ENCODE measurements at places on chromosomes 12 and 14.

DNA sequence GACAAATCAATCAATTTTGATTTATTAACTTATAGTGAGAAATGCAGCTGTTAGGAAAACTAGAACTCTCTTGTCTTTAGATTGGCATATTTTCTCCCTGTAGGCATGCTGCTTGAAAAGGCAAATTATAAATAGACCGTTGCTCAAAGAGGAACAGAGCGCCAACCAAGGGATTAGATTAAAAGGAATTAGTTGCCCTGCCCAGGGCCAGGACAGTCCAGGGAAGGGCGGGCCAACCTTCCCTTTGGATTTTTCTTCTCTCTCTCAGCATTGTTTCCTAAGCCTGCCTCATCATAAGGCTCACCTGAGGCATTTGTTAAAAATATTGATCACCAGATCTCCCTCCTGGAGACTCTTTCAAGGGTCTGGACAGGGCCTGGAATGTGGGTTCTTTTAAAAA lies 8.6 kb downstream of the CIPC start:
- peak overlapping the region; percentile 98 for H3K27ac ChIP-seq
- H3K4me1 ChIP-seq = peaks cover 57% of the 10 kb centered on the region
- H3K36me3 ChIP-seq = peaks cover 34% of the 10 kb centered on the region
- H3K27me3 ChIP-seq = no peaks in the 10 kb centered on the region
- no peak for DNase-seq
- H3K4me3 ChIP-seq = no peak overlapping the region

- peak overlapping the region; percentile 84 for H3K4me3 ChIP-seq
- H3K4me1 ChIP-seq = no peaks in the 10 kb centered on the region
- peaks cover 25% of the 10 kb centered on the region for H3K36me3 ChIP-seq
- DNase-seq = peak; percentile 50
Measured at GRCh38 chr12:98594050-98594835, 757 bp downstream of the SLC25A3 start.

- DNase-seq = no peak
- H3K4me3 ChIP-seq = no peak overlapping the region
- no peaks in the 10 kb centered on the region for H3K4me1 ChIP-seq
- no peaks in the 10 kb centered on the region for H3K36me3 ChIP-seq
Measured at GRCh38 chr14:93285044-93285443, 47.8 kb downstream of the BTBD7 start.

DNA sequence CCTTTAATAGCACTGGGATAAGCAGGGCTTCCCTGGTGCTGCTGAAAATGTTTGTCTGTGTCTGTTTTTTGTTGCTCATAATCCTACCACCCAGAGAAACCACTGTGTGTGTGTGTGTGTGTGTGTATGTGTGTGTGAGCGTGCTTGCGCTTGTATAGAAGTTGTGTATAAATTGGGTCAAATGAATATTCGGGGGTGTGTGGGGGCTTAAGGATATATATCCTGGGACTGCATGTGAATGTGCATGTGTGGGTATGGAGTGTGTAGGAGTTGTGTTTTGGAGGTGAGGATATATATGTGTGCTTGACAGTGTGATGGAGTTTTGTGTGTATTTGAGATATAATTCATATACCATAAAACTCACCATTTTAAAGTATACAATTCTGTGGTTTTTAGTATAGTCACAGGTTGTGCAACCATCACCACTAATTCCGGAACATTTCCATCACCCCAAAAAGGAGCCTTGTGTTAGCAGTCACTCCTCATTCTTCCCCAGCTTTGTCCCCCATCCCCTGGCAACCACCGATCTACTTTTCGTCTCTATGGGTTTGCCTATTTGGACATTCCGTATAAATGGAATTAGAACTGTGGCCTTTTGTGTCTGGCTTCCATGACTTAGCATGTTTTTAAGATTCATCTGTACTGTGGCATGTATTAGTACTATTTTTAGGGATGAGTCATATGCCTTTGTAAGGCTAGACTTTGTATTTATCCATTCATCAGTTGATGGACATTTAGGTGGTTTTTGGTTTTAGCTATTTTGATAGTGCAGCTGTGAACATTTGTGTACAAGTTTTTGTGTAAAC lies 25.6 kb downstream of the TCTN1 start:
- H3K27me3 ChIP-seq = no peaks in the 10 kb centered on the region
- H3K4me1 ChIP-seq = peaks cover 25% of the 10 kb centered on the region
- no peak for DNase-seq
- H3K27ac ChIP-seq = peak overlapping the region; percentile 25
- no peak overlapping the region for H3K4me3 ChIP-seq
- H3K36me3 ChIP-seq = no peaks in the 10 kb centered on the region

DNA sequence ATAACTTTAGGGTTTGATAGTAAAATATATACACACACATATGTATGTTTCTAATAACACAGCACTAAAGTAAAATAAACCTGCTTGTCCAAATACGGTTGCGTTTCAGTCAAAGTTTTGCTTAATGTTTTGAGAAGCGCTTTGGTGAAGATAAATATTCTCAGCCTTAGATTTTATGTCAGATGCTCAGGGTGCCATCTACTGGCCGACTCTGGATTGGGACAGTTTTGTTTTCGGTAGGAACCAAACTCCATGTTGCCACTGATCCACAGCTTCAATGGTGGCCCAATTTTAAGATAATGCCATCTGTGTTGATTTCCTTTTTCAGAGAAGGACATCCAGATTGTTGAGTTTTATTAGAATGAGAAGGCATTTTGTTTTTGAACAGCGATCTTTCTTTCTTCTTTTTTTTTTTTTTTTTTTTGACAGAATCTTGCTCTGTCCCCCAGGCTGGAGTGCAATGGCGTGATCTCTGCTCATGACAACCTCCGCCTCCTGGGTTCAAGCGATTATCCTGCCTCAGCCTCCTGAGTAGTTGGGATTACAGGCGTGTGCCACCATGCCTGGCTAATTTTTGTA lies 43.1 kb downstream of the LLPH start:
- no peak overlapping the region for H3K27ac ChIP-seq
- H3K4me1 ChIP-seq = no peaks in the 10 kb centered on the region
- peaks cover 4% of the 10 kb centered on the region for H3K27me3 ChIP-seq
- no peak overlapping the region for H3K4me3 ChIP-seq
- peak; percentile 75 for DNase-seq
- H3K36me3 ChIP-seq = no peaks in the 10 kb centered on the region

GRCh38 chr12:108969622-108970021 lies 51.2 kb downstream of the SVOP start:
- no peak overlapping the region for H3K4me3 ChIP-seq
- H3K27me3 ChIP-seq = peaks cover 23% of the 10 kb centered on the region
- no peaks in the 10 kb centered on the region for H3K4me1 ChIP-seq
- H3K27ac ChIP-seq = no peak overlapping the region
- no peaks in the 10 kb centered on the region for H3K36me3 ChIP-seq
